ENCODE measurements at places on chromosomes 16 and 17. TPM values are rescaled to one million over a fixed set of nuclear protein-coding genes. Genes with fewer than 3 reads are reported as not detected.

- peak; percentile 81 for DNase-seq
Measured at GRCh38 chr16:72819345-72819744, 228.6 kb downstream of the ZFHX3 start.

The ASB16 gene
- total RNA-seq = not detected

The MRPS7 gene
- total RNA-seq = 50.0 TPM

The NOMO2 gene
- 307 TPM for total RNA-seq
